ENCODE measurements at places on chromosomes 7 and 10.

- no peak for DNase-seq
Observed at GRCh38 chr7:31851119-31851518, 164.1 kb downstream of the PPP1R17 start.

DNA sequence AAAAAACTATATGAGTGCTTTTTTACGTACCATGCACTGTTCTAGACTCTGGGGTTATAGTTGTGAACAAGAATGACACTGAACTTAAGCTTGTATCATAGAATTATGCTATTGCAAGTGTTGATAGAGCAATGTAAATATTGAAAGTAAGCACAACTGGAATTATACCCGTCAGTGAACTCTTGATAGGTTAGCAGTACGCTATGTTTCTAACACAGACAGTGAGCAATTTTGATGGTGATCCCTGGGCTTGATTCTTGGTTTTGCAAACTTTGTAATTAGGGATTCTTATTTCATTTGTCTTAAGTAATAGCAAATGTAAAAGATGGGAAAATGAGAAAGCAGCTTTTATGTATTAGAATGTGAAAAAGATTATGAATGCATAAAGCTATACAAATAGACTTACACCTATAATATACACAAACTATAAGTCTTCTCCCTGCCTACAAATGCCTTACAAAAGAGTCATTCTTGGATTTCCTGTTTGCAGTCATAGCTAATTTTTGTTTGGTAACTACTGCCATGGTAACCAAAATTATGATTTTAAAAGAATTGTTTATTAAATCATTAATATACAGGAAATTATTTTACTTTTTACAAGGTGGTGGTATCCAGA, 6.7 kb downstream of the TES start:
- no peak for DNase-seq

DNA sequence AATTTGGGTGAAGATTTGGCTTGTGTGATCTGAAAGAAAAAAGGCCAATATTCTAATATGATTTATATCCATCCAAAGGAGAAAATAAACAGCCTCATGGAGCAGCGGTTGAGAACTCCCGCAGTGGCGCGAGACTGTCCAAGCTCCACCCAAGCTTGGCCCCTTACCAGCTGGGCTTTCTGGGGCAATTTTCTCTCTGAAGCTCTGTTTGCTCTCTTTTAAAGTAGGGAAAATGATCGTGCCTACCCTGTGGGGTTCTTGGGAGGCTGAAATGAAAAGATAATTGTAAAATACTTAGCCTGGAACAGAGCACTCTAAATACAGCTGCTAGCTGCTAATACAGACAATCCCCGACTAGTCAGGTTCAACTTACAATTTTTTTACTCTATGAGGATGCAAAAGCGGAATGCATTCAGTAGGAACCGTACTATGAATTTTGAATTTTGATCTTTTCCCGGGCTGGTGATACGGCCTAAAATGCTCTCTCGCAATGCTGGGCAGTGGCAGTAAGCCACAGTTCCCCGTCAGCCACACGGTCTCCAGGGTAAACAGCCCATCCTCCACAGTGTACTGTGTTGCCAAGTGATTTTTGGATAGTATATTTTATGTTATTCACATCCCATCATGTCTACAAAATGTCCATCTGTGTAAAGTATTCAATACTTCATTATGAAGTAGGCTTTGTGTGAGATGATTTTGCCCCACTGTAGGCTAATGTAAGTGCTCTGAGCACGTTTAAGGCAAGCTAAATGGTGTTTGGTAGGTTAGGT, 137.7 kb downstream of the CHN2 start:
- no peak for DNase-seq

DNA sequence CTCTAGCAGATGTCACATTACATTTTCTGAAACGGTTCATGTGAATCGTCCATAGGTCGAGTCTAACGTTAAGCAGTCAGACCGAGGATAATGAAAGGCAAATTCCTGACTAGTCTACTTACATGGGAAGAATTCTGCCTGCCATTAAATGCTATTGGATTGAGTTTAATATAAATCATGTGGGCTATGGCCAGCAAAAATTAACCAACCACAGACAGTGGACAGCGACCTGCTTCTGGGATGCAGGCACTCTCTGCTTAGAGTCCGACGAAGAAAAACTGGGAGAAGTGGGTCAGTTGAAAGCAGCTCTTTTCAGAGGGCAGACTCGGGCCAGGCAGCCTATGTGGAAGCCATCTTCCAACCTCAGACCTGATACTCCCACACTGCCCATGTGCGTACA, 16.6 kb downstream of the PIP4K2A start:
- no peak for DNase-seq

GRCh38 chr7:7972128-7972527, 3.5 kb downstream of the GLCCI1 start:
- peak; percentile 13 for DNase-seq

DNA sequence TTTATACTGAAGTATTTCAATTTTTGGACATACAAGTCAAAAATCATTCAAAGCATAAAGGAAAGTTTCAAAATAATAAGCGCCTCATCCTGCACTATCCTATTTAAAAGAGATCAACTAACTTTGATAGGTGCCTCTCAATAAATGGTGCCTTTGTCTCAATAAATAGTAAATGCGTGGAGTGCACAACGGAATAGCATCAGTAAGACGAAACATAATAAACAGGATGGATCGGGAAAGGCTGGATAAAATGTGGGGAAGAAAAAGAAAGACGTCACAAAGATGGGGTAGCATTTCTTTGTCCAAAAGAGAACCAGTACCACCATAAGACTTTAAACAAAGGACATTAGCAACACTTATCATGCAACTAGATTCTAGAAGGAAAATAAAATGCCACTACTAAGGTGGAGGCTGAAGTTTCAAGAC, 571 bp upstream of the PRKAR2B start:
- no peak for DNase-seq

- DNase-seq: no peak
Observed at GRCh38 chr10:12531305-12532220, 182.2 kb downstream of the CAMK1D start.

DNA sequence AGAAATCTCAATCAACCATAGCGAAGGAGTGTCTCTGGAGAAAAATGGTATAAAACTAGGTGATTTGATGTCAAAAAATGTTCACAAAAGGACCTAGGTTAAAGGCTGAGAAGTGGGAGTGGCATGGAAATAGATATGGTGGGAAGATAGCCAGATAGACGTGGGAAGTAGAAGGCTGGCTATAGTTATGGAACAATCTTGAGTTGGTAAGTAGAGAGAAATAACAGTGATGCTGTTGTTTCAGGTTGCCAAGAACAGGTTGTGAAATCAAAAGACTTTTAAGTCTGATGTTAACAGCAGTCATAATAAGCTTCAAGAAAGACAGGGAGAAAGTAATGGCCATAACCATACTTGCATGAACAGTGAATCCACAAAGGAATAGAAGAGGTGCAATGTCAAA, 106.1 kb upstream of the RSU1 start:
- no peak for DNase-seq

- no peak for DNase-seq
Observed at GRCh38 chr10:63585041-63585440, 63.8 kb downstream of the REEP3 start.

DNA sequence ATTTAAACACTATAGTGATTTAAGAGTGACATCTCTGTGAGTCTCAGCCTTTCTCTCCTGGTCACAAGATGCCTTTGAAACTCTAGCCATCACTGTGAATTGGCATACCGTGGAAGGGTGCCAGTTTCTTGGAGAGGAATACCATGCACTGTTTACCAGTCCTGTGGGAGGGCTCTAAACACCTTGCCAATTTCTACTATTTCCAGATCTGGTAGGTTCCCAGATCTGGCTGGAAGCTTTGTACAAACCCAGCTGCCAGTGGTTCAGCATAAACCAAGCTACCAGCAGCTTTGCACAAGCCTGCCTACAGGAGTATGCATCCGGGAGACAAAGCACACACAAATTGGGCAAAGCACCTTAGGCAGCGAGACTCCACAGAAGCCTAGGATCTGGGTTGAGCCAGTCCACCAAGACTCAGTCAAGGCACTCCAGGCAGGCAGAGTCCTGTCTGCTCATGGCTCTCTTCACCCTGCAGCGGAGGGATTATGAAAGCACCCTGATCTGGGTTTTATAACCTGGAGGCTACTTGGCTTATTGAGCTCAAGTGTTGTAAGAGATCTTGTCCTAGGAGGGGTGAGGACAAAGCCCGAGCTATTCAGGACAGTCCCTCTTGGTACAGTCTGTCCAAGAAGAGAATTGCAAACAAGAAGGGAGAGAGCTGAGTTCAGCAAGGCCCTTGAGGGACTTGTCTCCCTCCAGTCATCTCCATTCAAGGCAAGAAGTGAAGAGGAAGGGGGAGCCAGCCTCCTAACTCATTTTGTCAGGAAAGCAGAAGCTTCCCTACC, 23.6 kb downstream of the MCM10 start:
- DNase-seq: no peak

- no peak for DNase-seq
Observed at GRCh38 chr10:83276971-83277370, 862.3 kb upstream of the GHITM start.

- DNase-seq: no peak
Observed at GRCh38 chr10:95221124-95221523, 27.1 kb downstream of the ACSM6 start.

GRCh38 chr10:122113161-122113944, 124.4 kb downstream of the TACC2 start:
- peak; percentile 61 for DNase-seq

- no peak for DNase-seq
Observed at GRCh38 chr7:48242846-48243245, 71.6 kb downstream of the ABCA13 start.

- no peak for DNase-seq
Observed at GRCh38 chr10:30705625-30706149, 76.1 kb upstream of the LYZL2 start.

DNA sequence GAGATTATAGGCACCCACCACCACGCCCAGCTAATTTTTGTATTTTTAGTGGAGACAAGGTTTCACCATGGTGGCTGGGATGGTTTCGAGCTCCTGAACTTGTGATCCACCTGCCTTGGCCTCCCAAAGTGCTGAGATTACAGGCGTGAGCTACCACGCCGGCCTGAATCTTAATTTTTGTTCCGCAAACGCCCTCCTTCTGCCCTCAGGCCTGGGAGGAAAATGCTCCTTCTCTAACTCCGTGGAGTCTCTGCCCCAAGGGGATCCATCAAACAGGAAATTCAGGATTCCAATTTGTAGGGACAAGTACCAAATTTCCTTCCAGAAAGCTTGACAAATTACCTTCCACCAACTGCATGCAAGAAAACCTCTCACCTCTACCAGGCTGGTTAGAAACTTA, 43.2 kb downstream of the RBAK start:
- DNase-seq: no peak

DNA sequence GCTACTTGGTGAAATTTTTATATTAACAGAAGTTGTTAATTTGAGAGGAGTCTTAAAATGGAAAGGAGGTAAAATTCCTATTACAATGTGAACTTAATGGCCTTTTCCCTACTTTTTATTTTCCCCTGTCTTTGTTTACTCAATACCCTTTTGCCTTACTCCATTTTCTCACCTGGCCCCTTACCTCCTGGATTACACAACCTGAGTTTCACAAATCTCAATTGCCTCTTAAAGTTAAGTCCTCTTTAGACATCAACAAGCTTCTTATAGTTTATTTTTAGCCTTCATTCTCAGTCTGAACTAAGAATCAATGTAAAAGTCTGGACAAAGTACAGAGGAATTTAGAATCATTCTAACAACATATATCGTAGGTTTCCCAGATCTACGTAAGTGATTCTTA, 247.0 kb downstream of the PCDH15 start:
- DNase-seq: no peak

GRCh38 chr7:104927055-104927454, 87.0 kb upstream of the KMT2E start:
- no peak for DNase-seq

DNA sequence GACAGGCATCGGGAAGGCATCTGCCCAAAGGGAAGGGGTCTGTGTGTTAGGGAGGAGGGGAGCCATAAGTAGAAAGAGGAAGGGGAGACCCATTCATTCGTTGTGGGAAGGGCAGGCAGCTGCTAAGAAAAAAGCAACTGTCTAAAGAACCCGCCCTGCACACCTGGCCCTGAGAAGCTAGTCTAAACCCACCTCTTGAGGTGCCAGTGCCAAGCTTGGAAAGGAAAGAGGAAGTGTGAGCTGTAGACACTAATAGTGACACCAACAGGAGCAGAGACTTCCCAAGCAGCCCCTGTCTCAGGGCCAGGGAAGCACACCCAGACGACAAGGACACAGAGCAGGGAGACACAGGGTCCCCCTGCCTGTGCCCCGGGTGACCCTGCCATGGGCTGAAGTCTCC, 40.8 kb upstream of the PRSS58 start:
- DNase-seq: no peak

DNA sequence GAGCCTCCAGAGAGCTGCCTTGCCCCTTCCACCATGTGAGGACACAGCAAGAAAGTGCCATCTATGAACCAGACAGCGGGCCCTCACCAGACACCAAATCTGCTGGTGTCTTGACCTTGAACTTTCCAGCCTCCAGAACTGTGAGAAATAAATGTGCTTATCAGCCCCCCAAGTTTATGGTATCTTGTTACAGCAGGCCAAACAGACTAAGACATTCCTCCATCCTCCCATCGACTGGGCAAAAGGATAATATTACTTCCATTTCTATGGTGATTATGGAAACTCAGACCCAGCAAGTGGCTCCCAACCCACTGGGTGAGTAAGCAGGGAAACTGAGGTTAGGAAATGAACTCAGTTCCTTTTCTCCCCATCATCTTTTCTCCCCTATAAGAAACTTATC, 288.4 kb downstream of the KCNMA1 start:
- no peak for DNase-seq

DNA sequence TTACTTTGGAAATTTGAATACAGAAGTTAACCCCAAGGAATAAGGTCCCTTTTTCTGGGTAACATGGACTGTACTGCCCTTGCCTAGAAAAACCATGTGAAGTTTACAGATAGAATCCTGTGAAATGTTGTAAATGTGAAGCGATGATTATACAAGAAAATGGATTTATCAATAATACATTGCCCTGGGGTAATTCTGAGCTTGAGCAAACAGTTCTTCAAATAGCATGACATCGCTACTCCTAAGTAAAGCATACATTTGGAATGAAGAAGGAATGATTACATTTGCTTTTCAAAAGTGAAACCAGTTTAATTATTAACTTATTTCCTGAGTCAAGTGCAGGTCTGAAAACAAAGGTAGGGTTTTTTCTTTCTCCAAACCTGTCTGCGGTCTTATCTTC, 43.3 kb upstream of the FZD8 start:
- no peak for DNase-seq

- DNase-seq: peak; percentile 78
Observed at GRCh38 chr10:95504246-95504691, 56.9 kb downstream of the SORBS1 start.

GRCh38 chr10:104076743-104077160, 8.9 kb downstream of the COL17A1 start:
- no peak for DNase-seq

DNA sequence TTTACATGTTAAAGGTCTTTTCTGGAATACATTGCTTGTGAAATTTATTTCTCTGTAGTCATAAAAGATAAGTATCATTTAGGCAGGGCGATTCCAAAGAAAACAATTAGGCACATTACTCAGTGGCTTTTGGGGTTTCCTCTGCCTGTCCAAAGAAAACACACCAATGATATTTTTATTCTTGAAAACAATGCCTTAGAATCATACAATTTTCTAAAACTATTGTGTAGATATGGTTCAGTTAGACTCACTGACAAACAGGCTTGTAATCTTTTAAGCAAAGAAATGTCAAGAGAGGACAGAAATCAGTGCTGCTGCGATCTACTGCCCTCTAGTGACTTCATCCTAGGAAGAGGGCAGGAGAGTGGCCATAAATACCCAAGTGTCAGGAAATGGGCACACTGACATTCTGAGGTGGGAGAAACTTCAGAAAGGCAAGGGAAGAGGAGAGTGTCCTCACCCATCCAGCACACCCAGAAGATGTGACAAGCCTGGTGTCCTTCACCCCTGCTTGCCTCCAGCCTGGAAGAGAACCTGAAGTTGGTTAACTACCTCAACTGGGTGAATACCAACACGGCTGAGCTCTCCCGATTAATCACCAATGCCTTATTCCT, 120.5 kb downstream of the GALNT11 start:
- peak; percentile 19 for DNase-seq
